ENCODE measurements at places on chromosomes 1 and 21.

- DNase-seq = no peak
Observed at GRCh38 chr1:47618830-47619229, 181.0 kb downstream of the FOXD2 start.

GRCh38 chr1:84687714-84688462 is 2.4 kb downstream of the SSX2IP start:
- no peak for DNase-seq

DNA sequence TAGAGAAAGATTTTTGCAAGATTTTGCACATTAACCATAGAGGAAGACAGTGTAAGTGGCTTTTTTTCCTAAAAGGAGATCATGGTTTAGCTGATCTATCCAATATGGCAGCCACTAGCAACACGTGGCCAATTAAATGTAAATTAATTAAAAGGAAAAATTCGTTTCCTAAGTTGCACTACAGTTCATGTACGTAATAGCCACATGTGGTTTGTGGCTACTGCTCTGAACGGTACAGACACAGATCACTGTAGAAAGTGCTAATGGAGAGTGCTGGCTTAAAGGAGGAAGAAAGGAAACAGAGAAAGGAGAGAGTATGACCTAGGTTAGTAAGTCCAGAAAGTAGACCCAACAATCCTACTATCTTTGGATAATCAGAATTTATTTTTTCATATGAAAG is 170.8 kb downstream of the SIPA1L2 start:
- DNase-seq = no peak

- no peak for DNase-seq
Observed at GRCh38 chr21:35467566-35467965, 418.5 kb upstream of the RUNX1 start.

- no peak for DNase-seq
Observed at GRCh38 chr1:225691861-225692516, 39.1 kb upstream of the ENAH start.

DNA sequence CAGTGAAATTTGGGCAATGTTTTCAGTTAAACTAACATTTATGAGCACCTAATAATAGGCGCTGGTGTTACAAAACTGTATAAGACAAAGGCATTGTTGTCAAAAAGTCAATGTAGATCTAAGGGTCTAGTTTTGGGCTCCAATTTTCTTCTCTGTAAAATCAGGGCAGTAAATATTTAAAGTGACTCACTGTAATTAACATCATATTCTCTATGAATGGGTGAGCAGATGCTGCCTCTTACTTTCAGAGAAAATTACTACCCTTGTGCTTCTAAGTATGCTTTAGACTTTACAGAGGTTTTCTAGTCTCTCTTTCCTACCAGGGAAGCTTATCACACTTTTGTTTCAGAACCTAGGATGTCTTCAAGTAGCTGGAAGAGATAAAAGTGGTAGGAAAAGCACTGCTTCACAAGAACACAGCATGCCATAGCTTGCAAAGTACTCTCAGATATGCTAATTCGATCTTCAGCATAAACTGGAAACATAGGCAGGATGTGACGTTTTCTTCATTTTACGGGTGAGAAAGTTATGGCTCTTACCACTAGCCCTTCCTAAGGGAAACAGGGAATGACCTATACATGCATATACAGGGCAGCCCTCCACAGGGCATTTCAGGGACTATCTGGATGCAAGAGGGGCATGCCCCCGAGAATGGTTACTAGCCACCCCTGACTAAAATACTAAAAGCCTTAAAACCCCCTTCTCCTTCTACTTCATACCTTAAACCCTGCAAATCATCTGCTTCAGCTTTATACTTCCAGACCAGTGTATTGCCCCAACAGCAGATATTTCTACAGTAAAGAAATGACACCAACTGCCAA is 2.6 kb downstream of the C1orf116 start:
- no peak for DNase-seq

- no peak for DNase-seq
Observed at GRCh38 chr1:235532360-235532759, 28.1 kb upstream of the B3GALNT2 start.

GRCh38 chr1:117347907-117348306 is 19.3 kb upstream of the MAN1A2 start:
- no peak for DNase-seq

Measured in stimulated activated CD4-positive, alpha-beta T cell treated with anti-CD3 and anti-CD28 coated beads, Interleukin-1b, Interleukin-23, amount 100 ng/mL, for 1 hour (primary cell).